ENCODE measurements at places on chromosomes 3 and 15.

- DNase-seq, result no peak
These were observed 65.1 kb downstream of the B3GNT5 start for GRCh38 chr3:183317886-183318865.

- no peak for DNase-seq
These were observed 18.7 kb downstream of the PXYLP1 start for GRCh38 chr3:141250342-141250741.

DNA sequence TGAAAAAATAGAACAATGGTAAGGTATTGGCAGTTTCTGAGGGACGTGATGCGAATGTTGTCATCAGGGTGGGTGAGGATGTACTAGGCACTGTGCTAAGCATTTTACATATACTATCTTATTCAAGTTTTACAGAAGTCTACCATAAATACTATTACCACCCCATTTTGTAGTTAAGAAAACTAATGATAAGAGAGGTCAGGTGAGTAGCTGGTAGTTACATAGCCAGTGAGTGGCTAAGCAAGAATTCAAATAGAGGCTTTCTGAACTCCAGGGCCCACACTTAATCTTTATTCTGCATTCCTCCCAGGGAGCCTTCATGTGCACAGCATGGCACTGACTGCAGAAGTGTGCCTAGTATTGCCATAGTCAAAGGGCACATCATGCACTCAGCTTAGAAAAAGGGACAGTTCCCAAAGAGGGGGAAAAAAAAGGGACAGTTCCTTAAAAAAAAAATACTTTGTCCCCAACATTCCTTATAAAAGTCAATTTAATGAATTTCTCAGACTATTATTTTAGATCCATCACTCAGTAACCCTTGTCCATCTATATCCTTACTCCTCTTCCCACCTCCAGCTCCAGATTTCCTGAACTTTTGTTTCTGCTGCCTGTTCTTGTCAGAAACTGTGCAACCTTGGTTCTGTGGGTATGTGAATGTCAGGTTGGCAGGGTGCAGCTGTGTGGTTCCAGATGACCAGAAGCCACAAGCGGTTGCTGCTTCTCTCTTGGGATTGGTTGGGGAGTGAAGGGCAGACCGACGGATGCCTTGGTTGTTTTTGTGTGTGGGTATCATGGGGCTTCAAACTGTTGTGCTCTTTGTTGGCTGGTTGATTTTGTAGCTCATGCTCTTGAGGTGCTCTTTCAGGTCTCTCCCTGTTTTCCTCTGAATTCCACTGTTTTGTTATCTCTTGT, 8.3 kb downstream of the MAPKBP1 start:
- no peak for DNase-seq

DNA sequence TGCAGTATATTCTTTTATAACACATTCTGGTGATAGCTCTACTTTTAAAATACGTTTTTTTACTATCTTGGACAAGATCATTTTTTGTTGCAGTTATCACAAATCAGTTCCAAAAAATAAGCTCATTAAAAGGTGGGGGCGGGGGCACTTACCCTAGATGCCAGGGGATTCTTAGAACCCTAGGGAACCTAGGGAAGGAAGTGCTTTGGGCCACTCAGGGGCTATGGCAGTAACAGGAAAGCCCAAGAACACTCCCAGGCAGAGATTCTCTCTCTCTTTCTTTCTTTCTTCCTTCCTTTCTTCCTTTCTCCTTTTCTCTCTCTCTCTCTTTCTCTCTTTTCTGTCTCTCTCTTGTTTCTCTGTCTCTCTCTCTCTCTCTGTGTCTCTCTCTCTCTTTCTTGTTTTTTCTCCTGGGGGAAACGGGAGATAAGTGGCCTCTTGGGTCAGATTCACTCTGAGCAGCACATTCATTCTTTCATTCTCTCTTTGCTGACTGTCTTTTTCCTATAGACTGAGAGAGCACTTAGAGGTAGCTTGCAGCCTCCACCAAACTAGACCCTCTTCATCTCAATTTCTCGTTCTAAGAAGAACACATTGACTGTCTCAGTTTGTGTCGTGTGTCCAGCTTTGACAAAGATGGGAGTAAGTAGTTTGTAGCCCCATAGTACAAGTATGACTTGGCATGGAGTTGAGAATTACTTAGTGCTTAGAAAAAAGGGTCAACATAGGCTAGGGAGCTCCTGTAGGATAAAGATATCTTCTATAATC, 16.6 kb downstream of the SCAANT1 start:
- DNase-seq, result no peak

DNA sequence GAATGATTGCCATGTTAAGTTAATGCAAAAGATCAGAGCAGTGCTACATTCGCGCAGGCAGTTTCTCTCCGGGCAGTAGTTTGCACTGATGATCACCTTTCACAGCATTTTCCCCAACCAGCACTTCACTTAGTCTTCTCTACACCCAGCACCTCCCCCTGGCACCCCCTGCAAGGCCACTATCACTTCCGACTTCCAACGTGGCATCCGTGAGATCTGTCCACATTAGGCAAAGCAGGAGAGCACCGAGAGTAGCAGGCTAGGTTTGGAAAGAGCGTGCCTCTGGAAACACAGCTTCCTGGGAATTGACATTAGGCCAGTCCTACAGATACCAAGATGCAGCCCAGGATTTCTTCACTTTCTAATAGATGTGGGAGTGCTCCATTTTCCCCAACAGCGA, 180.2 kb upstream of the CDIN1 start:
- no peak for DNase-seq

- peak; percentile 65 for DNase-seq
These were observed 28.9 kb downstream of the FBXW12 start for GRCh38 chr3:48400824-48401433.

- no peak for DNase-seq
These were observed 281.9 kb upstream of the ICE2 start for GRCh38 chr15:60760646-60761504.

DNA sequence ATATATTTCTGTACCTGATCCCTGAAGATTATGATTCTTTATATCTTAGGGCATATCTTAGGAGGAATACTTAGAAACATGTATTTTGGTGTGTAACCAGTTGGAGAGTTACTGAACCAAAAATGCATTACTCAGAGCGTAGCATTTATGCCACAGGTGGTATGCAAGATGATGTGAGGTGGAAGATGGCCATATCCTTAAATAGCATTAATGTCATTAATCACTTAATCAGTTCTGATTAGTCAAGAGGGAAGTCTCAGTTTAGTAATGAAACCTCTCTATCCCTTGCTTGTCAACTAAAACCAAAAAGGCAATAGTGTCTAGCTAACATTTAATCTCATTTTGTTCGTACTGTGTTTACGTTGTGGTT, 130.5 kb upstream of the PHLDB2 start:
- DNase-seq, result no peak

DNA sequence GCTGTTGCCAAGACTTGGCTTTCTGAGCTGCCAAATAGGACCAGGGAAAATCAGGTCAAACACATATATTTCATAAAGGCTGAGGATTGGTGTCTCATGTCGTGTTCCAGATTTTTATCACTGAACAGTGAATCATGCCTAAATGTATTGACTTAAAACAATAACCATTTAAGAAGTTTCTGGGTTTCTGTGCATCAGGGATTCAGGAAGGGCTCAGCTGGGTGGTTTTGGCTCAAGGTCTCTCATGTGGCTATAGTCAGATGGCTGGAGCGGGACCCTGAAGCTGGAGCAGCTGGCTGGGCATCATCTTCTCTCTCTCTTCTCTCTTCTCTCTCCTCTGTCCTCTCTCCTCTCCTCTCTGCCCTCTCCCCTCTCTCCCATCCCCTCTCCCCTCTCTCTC, 10.7 kb upstream of the RFTN1 start:
- no peak for DNase-seq

DNA sequence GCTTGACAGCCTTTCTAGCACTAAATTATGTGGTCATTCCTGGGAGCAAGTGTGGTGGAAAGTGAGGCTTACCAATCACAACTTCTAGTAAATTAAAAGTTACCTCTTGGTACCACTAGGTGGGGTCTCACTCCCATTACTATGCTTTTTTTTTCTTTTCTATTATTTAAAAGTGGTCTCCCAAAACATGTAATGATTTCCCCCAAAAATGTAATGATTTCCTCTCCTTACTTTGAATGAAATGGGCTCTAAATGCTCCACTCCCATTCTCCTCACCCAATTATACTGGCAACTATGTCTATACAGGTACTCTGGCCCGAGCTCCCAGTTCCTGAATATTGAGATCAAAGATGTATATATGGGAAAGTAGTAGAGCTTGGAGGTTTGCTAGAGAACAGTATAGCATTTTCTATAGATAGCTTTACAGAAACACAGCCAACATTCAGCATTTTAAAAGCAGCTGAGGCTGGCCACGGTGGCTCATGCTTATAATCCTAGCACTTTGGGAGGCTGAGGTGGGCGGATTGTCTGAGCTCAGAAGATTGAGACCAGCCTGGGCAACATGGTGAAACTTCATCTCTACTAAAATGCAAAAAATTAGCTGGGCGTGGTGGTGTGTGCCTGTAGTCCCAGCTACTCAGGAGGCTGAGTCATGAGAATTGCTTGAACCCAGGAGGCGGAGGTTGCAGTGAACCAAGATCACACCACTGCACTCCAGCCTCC, 70.9 kb downstream of the DCUN1D1 start:
- no peak for DNase-seq

GRCh38 chr15:92161039-92161670, 232.5 kb upstream of the ST8SIA2 start:
- no peak for DNase-seq

GRCh38 chr3:98903705-98904481, 2.4 kb upstream of the DCBLD2 start:
- no peak for DNase-seq

DNA sequence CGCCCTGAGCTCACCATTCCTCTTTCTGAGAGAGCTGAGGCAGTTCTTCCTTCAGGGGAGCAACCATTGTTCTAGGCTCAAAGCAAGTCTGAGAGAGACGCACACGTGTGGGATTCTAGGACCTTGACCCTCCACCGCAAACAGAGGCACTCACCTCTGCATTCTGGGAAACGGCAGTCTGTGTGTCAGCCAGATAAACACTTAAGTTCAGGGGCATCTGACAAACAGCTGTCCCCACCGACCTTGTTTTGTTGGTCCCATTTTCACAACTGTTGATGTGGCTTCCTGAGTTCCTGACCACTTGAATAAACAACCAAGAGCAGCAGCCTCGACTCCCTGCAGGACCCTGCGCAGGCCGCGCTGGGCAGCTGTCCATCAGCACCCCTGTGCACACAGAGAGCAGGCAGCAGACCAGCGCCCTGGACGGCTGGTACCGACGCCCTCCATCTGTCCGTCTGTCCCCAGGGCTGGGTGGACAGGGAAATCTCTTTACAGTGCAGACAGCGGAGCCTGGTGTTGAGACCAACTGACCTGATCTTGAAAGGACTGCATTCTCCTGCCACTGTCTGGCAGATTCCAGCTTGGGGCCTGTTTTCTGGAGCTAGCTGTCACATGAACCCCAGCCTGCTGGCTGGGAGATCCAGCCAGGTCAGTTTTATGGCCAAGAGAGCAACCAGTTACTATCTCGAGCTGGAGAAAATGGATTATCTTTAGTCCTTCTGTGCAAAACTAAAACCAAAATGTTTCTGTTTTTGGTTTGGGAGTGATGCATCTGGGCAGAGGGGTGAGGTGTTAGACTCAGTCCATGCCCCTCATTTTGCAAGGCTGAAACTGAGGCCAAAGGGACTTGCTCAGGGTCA, 64.2 kb downstream of the FAM43A start:
- no peak for DNase-seq

DNA sequence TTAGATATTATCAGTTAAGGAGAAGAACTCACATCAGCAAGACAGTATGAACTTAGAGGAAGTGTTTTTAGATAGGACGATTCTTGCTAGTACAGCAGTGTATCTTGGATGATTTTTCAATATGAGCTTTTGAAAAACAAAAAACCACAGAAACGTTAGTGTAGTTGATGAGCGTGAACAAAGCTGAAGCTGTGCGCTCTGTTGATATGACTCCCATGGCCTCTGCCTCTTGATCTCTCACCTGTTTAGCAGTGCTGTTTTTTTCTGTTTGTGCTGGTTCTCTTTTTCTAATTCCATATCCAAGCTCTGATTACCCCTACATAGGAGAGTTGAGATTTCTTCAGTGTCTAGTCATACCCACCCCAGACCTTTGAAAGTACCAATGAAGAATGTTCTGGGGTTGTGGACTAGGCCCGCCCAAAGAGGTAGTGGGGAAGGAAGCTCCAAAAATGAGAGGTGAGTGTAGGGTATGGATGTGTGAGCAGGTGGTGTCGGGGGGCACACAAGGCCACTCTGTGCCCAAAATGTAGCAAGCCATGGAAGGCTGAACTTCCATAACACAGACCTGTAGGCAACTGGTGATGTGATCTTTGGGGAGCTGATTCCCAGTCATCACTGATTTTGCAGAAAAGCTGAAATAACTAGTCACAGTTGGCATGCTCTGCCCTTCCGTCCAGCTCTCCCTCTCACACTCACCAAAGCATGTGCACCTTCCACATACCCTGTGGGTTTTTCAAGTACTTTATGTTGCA, 20.0 kb upstream of the CMTM7 start:
- DNase-seq, result no peak

DNA sequence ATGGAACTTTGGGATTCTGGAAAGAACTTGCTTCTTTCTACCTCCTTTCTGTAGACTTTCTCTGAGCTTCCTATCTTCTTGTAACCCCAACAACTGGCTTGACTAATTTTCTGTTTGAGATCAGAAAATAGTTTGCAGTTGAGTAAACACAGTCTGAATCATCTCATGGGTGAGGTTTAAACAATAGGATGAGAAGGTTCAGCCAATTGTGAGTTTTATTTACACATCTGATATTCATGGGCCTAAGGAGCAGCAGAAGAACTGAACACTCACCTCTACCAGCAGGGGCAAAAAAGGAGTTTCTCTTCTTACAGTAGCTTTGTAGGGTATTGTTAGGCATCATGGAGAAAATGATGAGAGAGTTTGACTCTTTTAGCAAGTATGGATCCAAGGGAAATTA, 54.2 kb downstream of the DTWD1 start:
- DNase-seq, result no peak

- DNase-seq, result no peak
These were observed 230.0 kb upstream of the CTDSPL start for GRCh38 chr3:37631686-37632085.

- no peak for DNase-seq
These were observed 16.1 kb upstream of the CNTN3 start for GRCh38 chr3:74630602-74631001.

GRCh38 chr3:3860235-3860634, 61.0 kb downstream of the LRRN1 start:
- no peak for DNase-seq

DNA sequence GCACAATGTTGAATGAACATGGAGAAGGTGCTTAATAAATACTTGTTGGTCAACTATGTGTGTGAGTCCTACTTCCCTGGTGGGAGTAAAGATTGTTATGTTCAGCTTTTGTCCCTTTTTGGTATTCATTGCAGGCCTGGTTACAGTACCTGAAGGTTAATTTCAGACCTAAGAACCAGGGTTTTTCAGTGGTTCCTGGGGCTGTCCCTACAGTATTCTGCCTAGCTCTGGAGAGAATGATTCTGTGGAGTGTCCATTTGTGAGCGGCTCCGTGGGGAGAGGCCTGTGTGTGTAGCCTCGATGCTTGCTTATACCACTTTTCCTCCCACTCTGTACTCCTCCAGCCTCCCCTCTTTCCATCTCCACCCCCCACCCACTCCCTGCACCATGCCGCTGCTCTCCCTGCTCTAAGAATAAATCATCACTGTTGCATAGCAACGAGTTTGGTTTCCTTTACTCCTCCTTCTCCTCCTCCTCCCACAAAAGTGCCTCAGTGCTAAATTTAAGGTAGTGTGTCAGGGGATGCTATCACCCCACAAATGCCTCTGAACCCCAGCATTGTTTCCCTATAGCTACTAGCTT, 150.6 kb upstream of the ROPN1 start:
- DNase-seq, result no peak

- peak; percentile 69 for DNase-seq
These were observed 107.9 kb downstream of the FMN1 start for GRCh38 chr15:33086500-33087121.
